IPS DF 6.9 (cell line): ENCODE measurements at places on chromosomes 3 and 15.

DNA sequence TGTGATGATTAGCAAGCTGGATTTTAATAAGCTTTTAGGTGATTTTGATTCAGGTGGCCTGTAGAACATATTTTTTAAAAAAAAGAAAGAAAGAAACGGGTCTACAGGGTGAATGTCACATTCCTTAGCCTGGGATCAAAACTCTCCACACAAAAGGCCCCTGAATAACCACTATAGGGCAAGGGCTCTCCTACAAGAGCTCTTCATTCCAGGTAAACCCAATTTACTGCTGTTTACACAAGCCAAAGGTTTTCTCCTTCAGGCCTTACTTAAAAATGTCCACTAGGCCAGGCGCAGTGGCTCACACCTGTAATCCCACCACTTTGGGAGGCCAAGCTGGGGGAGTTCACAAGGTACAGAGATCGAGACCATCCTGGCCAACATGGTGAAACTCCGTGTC, 8.3 kb downstream of the MSL2 start:
- DNase-seq = no peak

- DNase-seq = no peak
These were observed 455.5 kb downstream of the MAGI1 start for GRCh38 chr3:65583188-65583587.

- no peak for DNase-seq
These were observed 262.9 kb downstream of the CTNNB1 start for GRCh38 chr3:41462103-41462691.

GRCh38 chr3:42495393-42495792, 7.0 kb upstream of the VIPR1 start:
- no peak for DNase-seq

- DNase-seq = no peak
These were observed 4.1 kb downstream of the KLHDC8B start for GRCh38 chr3:49175530-49175929.

DNA sequence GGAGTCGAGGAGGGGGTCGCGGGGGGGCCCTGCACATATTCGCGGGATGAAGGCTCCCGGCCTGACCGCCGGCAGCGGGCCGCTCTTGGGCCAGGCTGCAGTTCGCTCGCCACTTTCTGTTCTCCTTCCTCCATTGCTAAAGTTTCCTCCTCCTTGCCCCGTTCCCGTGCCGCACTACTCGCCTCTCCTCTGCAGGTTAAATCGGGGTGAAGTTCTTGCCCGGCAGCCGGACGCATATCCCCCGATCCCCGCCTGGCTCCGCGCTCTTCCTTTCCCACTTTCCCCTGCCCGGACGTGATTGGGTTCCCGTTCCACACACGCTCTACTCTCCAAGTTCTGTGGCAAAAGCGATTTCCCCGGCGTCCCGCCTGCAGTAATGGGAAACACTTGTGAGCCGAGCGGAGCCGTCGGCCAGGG, 556 bp downstream of the CRYBG3 start:
- peak; percentile 13 for DNase-seq

DNA sequence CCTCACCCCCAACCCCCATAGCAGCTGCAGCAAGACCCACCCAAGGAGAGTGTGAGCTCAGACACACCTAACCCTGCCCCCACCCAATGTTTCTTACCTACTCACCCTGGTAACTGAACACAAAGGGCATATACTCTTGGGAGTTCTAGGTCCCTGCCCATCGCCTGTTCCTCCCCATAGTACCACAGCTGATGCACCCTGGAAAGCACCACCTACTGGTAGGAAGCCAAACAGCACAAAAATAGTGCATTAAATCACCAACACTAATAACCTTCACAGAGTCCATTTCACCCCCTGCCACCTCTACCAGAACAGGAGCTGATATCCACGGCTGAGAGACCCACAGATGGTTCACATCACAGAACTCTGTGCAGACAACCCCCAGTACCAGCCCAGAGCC, 245.2 kb downstream of the EFHB start:
- DNase-seq = no peak

GRCh38 chr3:175111036-175111435, 251.9 kb downstream of the NAALADL2 start:
- DNase-seq = no peak

DNA sequence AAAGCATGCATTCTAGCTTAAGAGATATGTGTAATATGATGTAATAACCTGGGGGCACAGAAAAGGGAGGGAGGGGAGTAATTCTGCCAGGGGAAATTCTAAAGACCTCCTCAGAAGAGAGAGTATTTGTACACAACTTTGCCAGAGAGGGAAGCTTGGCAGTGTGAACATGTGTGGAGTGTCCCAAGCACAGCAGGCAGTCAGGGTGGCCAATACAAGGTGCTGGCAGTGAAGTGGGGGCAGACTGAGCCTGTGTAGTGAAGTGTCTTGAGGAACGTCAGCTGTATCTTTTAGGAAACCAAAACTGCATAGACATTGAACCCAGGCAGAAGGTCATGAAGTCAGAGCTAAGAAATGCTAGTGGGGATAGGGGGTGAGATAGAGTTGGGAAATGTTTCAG, 29.7 kb upstream of the TMEM42 start:
- DNase-seq = no peak

DNA sequence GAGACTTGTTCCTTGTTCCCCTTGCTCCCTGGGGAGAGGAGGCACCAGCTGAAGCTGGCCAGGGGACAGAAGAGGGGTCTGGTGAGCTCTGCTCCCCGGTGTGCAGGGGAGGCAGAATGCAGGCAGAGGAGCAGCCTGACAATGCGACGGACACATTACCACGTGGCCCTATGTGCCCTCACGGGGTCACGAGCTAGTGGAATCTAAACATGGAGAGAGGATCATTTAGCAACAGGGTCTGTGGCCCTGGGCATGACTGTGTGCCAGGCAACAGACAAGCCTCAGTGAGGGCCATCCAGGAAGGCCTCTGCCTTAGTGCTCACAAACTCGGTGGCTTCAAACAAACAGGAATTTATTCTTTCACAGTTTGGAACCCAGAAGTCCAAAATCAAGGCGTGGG, 8.5 kb upstream of the MUC4 start:
- no peak for DNase-seq

- peak; percentile 27 for DNase-seq
These were observed 862.5 kb downstream of the CADM2 start for GRCh38 chr3:85821130-85821756.

GRCh38 chr3:4949659-4950058, 29.6 kb upstream of the BHLHE40 start:
- no peak for DNase-seq

- DNase-seq = no peak
These were observed 34.7 kb downstream of the GBE1 start for GRCh38 chr3:81726735-81727134.

- DNase-seq = no peak
These were observed 193.4 kb downstream of the SLC9A9 start for GRCh38 chr3:143654906-143655305.

DNA sequence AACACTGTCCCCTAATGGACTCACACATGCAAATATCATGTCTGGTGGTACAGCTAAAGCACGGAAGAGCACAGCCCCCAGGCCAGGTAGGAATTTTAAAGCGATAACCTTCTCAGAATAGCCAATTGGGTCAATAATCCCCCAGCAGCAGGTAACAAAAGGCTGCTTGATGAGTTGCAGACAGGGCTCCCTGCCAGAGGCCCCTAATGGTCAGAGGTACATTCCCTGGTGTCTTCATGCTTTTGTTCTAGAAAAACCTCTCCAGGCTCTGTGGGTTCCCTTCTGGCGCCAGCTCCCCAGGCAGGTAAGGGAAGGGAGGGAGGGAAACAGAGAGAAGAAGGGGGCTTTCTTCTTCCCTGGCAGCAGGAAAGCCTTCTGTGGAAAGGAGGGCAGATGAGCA, 43.4 kb upstream of the PRTG start:
- no peak for DNase-seq

DNA sequence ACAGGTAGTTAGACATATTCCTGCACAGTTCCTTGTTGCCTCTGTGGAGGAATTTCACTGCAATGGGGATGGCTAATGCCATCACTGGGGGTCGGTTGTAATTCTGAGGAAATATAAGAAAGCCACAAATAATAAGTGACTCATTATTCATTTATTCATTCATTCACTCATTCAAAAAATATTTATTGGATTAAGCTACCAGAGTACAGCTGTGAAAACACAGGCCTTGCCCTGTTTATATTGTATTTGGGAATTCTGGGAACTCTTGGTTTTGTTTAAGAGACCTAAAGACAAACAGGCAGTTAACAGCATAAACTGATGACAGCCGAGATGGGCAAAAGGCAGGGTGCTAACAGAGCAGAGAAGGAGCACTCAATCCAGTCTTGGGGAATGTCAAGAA, 23.6 kb downstream of the PTX3 start:
- no peak for DNase-seq

GRCh38 chr3:45131201-45131600, 15.0 kb downstream of the CDCP1 start:
- DNase-seq = no peak

DNA sequence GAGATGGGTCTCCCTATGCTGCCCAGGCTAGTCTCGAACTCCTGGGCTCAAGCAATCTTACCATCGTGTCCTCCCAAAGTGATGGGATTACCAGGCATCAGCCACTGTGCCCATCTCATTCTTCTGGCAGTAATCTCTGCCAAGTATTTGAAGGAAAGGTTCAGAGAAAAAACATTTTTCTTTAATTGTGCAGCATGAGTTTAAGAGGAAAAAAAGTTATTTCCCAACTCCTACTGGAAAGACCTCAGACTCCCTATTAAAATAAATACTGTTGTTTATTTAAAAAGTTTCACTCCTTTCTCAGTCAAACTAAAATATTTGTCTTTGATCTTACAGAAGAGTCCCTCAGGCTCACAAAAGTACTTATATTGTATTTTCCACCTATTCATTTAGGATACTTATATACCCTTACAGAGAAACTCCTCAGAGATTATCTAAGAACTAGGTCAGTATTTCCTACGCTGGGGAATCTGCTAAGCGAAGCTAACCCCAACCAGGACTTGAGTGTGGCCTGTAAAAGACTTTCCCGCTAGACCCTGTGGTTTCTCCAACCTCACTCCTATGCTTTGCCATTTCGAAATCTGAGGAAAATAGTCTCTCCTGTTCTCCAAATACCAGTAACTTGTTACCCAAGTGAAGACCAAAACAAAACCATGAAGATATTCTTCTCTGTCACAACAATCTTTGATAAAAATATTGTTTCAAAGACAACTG, 28.7 kb downstream of the WWTR1 start:
- DNase-seq = no peak

DNA sequence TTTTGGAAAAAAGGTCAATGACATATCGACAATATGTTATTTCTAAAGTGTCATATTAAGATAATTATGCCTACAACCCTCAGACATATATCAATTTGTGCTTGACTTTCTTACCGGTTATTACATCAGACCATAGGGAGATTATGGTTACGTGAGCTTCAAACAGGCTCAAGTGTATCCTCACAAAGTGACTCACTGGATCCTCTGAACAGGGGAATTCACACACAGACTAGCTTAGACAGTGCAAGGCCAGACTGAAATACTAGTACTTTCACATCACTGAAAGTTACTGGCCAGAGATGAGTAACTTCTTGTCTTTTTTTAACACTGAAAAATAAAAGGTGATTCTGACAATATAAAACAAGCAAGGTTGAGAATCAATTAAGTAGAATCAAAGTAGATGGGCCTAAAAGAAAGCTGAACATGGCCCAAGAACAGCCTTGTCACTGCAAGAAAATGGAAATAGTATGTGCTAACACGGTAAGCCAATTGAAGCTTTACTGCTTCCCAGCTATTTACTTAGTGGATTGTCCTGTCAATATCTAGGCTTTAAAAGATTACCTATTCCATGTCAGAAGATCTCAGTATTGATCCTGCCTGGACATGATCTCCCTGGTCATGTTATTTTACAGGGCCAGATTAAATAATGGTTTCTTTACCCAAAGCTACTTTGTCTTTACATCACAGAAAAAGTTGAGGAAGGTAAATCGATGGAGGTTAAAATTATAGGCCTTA, 848.6 kb downstream of the ROBO1 start:
- DNase-seq = no peak

DNA sequence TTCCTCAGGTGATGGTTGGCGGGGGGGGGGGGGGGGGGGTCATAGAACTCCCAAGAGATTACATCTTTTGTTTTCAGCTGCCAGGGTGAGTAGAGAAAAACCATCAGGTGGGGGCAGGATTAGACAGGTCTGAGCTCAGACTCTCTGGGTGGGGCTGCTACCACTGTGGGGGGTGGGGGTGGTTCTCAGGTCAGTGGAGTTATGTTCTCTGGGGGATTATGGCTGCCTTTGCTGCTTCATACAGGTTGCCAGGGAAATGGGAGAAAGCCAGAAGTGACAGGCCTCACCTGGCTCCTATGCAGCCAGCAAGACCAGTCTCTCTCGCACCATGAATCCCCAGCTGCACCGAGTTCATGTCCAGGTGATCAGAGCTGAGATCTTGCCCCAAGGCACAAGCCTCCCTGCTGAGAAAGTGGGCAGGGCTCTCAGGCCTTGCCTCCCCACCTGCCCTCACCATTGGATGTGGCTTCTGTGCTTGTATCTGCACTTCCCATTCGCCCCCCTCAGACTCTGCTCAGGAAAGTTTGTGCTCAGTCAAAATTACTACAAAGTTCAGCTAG, 828.1 kb downstream of the MCTP2 start:
- no peak for DNase-seq

GRCh38 chr15:89458440-89458839, 37.9 kb downstream of the RHCG start:
- DNase-seq = no peak

GRCh38 chr3:150074697-150075416, 104.2 kb upstream of the PFN2 start:
- DNase-seq = no peak

DNA sequence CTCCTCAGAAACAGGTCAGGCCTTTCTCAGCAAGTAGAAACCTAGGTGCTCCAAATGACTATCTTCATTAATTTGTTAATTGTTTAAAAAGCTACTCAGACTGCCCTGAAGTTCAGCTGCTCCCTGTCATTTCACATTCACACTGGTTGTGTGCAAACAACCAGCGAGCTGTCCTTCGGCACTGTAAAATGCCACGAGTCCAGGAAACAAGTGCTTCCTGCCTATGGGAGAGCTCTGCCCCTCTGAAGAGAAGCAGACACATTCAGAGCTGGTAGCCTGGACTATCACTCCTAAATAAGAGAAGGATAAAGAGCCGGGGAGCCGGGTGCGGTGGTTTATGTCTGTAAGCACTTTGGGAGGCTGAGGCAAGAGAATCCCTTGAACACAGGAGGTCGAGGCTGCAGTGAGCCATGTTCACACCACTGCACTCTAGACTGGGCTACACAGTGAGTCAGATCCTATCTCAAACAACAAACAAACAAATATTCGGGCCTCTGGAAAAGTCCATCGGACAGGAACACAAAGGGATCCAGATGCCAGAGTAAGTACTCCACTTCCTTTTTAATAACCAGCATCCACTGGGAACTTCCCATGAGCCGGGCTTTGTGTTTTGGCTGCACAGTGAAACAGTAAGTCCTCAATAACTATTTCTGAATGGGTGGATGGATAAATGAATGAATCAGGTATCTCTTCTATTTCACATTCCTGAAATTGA, 114.4 kb upstream of the WNT5A start:
- DNase-seq = no peak

DNA sequence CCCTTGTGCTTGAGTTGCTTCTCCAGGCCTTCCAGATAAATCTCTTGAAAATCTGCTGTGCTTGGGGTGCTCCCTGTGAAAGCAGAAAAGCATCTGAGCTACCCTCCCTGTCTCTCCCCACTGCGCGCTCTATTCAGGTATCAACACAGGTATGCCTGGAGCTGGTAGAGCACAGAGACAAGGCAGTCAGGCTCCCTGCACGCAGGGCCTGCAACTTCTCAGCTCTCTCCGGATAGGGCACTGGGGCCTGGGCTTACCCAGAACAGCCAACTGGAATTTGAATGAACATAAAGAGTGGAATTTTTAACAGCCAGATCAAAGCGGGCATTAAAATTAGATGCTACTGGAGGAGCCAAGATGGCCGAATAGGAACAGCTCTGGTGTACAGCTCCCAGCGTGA, 183.6 kb downstream of the XXYLT1 start:
- no peak for DNase-seq

- DNase-seq = no peak
These were observed 15.3 kb upstream of the ADCY5 start for GRCh38 chr3:123464211-123464610.
